ENCODE measurements at places on chromosomes 2 and 18.

DNA sequence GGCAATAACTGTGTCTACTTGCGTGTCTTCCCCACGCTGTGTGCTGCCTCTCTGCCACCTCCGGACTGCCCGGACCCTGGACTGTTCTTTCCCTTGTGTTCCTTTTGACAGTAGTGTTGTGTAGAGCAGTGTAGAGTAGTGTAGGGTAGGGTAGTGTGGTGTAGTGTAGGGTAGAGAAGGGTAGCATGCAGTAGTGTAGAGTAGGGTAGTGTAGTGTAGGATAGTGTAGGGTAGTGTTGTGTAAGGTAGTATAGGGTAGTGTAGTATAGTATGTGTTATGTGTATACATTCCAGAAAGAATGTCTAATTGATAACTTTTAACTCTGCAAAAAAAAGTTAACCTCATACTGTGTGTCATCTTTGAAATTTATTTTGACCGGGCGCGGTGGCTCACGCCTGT, 49.7 kb upstream of the ZNF236 start:
- DNase-seq = no peak

DNA sequence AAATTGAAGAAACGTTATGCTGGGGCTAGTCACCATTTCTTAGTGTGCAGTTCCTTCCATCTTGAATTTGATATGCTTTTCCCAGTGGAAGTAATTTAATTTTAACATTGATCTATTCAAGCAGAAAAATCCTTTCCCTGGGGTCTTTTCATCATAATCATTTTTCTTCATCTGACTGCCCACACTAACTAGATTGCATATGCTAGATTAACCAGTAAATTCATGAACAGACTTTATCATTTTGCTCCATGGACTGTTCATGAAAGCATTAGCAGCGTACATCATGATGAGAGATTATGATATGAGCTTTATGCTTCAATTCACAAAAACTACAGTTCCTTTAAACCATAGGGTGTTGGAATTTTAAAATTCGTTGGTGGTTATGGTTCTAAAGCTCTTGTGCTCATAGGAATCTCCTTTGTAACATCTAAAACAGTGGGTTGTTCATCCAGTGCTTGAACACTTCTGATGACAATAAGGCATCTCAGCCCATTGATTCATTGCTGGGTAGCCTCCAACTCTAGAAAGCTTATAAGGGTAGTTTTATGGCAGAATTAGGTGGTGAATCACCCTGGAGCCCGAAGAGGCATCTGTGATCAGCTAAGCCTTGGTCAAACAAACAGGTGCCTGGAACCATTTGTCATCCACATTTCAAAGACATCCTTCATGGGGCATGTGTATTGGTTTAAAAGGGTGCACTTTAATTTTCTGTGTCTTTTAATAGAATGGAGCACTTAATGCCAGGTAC, 77.2 kb upstream of the NDUFV2 start:
- DNase-seq = no peak

DNA sequence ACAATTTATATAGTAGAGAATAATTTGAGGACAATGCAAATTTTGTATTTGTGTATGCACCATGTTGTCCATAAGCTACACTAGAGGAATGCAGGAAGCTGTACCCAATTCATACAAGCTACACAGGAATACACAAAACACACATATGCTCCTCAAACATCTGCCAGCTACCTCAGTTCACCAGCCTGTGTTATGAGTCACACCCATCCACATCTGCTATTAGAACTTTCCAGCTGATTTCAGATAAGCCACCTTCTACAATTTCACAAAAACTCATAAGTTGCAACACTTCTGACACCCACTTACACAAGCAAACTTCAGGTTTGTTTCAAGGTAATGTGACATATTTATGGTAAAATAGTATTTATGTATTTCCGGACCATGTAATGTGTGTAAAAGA, 438.9 kb downstream of the SATB2 start:
- no peak for DNase-seq

GRCh38 chr2:152050915-152051314, 47.9 kb downstream of the CACNB4 start:
- peak; percentile 46 for DNase-seq

GRCh38 chr18:69397096-69397495, 3.6 kb upstream of the DOK6 start:
- DNase-seq = no peak

DNA sequence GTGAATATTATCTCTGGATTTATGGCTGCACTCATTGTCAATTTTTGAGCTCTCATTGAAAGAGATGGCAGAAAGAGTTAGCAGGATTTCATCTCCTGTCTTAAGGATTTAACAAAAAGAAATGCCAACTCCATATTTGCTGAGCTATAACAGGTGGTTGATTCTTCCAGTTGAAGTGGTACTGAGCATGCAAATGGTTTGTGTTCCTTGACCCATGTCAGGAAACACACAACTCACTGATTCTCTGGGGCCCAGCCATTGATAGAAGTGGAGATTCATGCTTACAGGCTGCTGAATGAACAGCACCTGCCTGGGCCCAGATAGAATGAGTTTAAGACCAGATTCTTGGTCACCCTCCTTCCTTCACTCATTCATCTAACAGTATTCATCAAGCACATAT, 128.8 kb downstream of the CERS6 start:
- DNase-seq = no peak

DNA sequence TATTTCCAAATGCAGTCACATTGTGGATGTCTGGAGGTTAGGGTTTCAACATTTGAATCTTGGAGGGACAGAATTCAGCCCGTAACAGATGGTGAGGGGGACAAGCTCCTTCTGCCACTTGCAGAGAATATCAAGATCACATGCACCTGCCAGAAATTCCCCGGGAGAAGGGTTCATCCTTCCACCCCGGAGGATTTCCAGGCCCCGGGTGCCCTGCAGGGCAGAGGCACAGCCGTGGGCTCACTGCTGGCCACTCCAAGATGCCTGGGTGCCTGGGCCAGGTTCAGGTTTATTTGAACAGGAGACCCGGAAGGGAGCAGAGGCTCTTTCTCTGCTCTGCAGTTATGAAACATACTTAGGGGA, 38.2 kb upstream of the MGAT4A start:
- no peak for DNase-seq

DNA sequence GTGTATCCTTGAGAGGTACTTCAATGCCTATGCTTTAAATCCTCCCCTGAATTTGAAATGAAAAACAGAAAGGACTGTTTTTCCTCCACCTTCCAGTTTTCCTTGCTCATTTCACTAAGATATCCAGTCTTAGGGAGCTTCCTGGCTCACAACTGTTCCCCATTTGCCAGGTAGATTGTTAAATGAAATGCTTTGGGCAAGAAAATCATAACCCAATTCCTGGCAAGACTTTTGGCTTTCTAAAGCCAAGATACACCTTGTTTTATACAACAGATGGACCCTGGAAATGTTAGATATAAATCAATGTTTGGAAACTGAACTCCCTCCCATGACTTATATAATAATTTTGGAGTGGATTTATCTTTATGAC, 3.6 kb upstream of the CHMP3 start:
- no peak for DNase-seq

- DNase-seq = no peak
Measured at GRCh38 chr2:76851000-76851399, 671.2 kb downstream of the LRRTM4 start.

GRCh38 chr18:8469544-8470130, 139.6 kb upstream of the RAB12 start:
- DNase-seq = no peak

GRCh38 chr2:158693476-158693875, 101.6 kb upstream of the DAPL1 start:
- no peak for DNase-seq

DNA sequence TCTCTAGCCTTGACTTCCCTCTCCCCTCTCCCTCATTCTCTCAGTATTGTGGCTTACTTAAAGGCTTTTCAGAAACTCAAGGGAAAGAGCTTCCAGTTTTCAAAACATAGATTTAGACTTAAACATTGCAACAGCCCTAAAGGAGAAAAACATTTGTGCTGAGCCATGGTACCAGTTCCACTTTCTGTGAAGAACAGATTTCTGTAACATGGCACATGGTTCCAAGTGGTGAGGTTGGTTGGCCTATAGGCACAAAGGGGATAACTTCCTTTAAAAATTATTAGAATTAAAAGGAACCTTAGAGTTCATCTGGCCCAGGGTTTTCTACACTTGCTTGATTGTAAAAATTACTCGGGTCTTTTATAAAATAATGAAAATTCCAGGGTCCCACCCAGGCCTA, 138.6 kb upstream of the CDCA7 start:
- DNase-seq = no peak

DNA sequence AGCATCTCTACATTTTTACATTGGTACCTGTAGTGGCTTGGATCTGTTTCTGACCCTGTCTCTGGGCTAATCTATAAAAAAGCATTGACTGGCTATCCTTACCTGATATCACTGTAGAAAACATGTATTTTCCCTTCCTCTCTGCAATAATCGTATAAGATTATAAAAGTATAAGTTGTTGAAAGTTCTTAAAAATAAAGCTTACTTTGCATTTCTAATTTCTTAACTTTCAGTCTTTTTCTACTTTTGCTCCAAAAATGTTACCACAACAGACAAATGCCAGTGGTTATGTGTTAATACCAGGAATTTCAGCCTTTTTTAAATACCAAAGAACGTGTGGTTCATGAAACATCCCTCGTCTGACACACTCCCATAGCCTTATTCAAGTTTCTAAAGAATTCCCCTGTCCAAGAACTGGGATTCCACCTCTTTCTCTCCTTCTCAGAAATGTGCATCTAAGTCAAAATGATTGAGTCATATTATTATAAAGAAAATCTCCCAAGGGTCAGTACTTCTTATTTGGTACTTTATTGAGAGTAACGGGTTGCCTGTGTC, 28.5 kb upstream of the ACKR3 start:
- no peak for DNase-seq

GRCh38 chr2:48356701-48357325, 173.1 kb upstream of the STON1 start:
- DNase-seq = peak; percentile 34

DNA sequence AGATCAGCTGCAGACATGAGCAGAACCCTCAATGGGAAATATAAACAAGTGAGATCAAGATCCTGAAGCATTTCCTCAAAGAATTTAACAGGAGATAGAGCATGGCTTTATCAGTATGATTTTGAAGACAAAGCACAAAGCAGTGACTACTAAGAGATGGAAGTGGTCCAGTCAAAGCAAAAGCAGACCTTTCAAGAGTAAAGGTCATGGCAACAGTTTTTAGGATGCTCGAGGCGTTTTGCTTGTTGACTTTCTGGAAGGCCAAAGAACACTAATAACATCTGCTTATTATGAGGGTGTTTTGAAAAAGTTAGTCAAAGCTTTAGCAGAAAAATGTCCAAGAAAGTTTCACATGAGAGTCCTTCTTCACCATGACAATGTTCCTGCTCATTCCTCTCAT, 128.5 kb downstream of the KCNE4 start:
- no peak for DNase-seq

DNA sequence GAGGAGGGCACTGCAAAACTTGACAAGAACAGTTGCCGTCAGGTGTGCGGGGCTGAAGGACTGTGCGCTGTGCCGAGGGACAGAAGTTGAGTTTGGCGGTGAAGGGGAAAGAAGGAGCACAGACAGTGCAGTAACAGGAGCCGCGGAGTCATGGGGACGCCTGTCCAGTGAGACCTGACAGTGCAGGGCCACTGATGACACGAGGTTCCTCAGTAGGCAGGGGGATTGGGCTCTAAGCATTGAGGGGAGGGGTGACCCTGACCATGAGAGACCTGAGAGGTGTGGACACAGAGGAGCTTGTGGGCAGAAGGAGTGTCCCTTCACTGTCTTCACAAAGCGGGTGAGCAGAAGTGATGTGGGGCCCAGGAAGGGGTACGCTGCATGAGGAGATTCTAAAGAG, 104.8 kb downstream of the MTCL1 start:
- DNase-seq = no peak

DNA sequence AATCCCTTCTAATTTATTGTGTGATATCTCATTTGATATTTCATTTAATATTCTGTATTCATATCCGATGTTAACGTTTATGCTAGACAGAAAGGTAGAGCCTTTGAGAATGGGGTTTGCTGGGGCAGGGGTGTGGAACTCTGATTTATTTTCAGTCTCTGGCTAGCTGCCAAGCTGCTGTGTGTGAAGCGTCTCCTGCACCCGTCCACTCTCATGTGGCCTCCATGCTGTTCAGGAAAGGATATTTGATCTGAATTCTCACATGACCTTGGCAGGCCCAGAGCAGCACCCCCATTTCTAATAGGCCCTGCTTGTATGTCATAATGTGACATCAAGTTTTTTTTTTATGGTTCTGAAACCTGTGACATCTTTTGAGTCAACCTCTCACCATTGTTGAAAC, 1.6 kb downstream of the IL1R1 start:
- no peak for DNase-seq

DNA sequence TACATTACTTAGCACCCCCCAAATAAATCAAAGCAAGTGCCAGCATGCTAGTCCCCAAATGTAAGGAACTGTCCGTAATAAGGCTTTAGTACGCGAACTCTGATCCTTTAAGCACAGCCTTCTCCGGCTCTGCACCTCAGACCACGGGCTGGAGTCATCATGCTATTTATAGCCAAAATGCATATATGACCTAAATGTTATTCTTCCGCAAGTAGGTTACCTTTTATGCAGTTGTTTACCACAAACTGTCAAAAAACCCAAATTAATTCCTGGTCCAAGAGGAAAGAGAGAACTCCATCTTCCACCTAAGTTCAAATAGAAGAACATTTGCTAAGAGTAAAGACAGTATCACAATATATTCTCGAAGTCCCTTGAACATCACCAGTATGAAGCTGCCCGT, 42.7 kb downstream of the ZNF516 start:
- DNase-seq = no peak

GRCh38 chr2:174076975-174077374, 111.8 kb upstream of the SP3 start:
- DNase-seq = no peak

DNA sequence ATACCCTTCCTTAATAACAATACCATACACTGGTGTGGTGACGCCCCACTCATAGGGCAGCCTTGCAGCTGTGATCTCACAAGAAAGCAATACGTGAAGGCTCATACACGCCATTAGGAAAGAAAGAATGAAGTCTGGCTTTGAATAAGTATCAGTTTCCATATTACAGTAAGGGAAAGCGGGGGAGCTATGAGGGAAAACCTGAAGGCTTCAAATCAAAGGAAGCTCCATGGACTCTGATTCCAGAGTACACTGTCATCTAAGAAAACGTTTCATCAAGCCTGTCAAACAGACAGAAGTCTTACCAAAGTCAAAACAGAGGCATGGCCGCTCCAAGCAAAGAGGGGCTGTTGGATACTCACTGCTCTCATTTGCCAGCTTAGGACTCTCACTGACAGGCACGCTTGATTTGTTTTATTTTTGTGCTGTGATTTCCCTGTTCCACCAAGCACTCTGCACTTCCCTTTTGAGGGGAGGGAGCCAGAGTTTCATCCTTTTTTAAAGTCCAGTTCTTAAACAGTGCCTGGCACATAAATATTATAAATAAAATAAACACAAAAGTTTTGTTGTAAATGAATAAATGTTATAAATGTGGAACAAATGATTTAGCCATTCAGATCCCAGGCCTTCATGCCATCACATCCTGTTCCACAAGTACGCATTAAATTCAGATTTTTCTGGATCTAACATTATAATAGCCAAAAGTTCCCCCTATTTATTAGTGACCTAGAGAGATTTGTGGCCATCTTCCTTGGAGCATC, 221.2 kb downstream of the PIEZO2 start:
- peak; percentile 46 for DNase-seq

- peak; percentile 72 for DNase-seq
Measured at GRCh38 chr2:64698668-64699444, 45.1 kb upstream of the SERTAD2 start.

- DNase-seq = no peak
Measured at GRCh38 chr2:173644146-173644545, 289.5 kb downstream of the CDCA7 start.

- no peak for DNase-seq
Measured at GRCh38 chr2:65867446-65867845, 435.0 kb upstream of the SPRED2 start.

GRCh38 chr2:238326801-238327365, 6.6 kb downstream of the TRAF3IP1 start:
- no peak for DNase-seq

Measured in GM13976 (cell line).